ENCODE measurements at places on chromosomes 4 and X. TPM values are rescaled to one million over a fixed set of nuclear protein-coding genes. Genes with fewer than 3 reads are reported as not detected.

Gene TBC1D9
- 34.2 TPM for total RNA-seq

Gene CXCL10
- total RNA-seq = 0.51 TPM

Gene SHOX
- total RNA-seq = not detected

Gene PRIMPOL
- total RNA-seq = 14.3 TPM

Gene TMEM154
- total RNA-seq = 2.6 TPM

Gene BLOC1S4
- 35.2 TPM for total RNA-seq

Gene RAB33A
- total RNA-seq = not detected

Gene STOX2
- total RNA-seq = 14.9 TPM

All from prostate gland (tissue), 2 donors.